ENCODE measurements at places on chromosomes 1 and 21.

DNA sequence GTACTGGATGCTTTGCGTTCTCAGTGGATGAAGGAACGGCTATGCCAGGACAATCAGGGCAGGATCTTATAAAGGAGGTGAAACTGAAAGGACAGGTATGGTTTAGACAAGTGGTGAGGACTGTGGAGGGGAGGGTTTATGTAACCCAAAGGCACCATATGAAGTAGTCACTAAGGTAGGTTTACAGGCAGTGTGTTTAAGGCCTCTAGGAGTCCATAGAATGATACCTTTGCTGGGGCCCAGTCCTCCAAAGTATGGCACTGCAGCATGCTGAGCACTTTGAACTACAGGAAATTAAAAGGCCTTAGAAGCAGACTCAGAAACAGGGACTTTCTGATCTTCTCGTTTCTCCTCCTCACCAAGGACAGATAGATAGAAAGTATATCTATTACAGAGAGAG, 304.7 kb upstream of the USP25 start:
- DNase-seq, result no peak

DNA sequence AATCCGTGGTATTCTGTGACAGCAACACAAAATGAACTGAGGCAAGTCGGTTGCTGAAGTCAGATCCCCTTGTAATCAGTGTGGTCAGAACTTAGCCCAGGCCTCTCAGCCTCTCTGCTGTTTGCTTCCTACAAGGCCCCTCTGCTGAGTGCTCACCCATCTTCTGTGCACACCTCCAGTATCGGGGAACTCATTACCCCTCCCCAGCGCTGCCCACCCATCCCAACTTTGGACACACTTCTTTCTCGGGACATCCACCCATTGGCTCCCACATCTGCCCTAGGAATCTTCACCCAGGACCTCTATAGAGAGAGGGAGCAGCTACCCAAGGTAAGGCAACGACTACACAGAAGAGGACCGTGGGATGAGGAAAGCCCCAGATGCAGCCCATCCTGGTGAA, 217.5 kb downstream of the MATN1 start:
- DNase-seq, result no peak

GRCh38 chr1:22039594-22040285, 12.8 kb upstream of the CDC42 start:
- DNase-seq, result no peak

DNA sequence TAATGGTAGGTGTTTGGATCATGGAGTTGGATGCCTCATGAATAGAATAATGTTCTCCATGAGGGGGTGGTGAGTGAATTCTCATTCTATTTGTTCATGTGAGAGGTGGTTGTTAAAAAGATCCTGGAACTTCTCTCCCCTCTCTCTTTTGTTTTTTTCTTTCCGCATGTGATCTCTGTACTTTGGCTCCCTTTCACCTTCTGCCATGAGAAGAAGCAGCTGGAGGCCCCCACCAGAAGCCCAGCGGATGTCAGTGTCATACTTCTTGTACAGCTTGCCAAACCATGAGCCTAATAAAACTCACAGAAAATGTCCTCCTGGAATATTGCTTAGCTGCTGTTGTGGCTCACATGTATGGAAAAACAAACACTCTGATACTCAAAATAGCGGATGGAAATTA, 1212.3 kb upstream of the NCAM2 start:
- no peak for DNase-seq

DNA sequence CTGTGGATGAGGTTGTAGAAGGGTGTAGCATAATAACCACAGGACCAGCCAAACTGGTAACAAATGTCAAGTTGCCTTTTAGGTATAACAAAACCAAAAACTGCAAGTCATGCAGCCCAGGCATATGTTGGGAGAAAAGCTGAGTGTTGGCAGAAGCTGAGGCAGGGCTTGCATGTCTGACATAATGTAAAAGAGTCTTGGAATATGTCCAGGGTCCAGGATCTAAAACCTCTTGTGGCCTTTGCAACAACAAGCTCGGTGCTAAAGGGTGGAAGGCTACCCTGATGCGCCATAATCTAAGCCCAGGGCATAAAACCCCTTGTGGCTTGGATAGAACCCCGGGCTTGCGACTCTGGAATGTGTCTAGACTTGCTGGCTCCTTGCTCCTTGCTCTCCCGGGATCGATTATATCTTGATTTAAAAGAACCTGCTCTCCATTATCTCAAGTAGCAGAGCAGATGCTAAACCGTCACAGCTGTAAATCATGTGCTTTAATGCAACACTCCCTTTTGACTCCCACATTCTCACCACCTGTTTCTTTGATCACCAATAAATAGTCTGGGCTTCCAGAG, 26.5 kb upstream of the SLC35A3 start:
- DNase-seq, result no peak

GRCh38 chr1:169812131-169812530, 17.4 kb upstream of the METTL18 start:
- no peak for DNase-seq

- DNase-seq, result no peak
Observed at GRCh38 chr1:56831871-56832693, 12.9 kb upstream of the FYB2 start.

GRCh38 chr1:214566158-214567104, 15.0 kb upstream of the PTPN14 start:
- DNase-seq, result no peak

DNA sequence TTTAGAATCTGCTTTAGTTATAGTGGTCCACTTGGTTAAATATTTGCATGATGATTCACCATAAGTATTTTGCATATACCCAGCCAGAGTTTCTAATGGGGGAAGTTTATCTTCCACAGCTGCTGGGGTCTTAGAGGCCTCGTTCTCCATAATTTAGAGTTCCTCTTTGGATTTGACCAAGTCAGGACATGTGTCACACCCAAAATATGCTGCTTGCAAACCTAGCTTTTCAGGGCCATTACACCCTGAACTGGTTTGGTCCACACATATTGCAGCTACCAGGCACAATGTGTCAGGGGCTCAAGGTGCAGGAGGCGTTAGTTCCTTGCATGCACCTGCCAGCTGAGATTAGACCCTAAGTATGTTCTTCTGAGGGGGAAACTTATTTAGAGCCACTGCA, 17.1 kb upstream of the FMO4 start:
- no peak for DNase-seq

GRCh38 chr1:205324781-205325180, 3.2 kb upstream of the NUAK2 start:
- DNase-seq, result no peak

- DNase-seq, result no peak
Observed at GRCh38 chr1:187566354-187566753, 737.6 kb downstream of the PLA2G4A start.

- no peak for DNase-seq
Observed at GRCh38 chr1:8496473-8496872, 178.6 kb downstream of the SLC45A1 start.

DNA sequence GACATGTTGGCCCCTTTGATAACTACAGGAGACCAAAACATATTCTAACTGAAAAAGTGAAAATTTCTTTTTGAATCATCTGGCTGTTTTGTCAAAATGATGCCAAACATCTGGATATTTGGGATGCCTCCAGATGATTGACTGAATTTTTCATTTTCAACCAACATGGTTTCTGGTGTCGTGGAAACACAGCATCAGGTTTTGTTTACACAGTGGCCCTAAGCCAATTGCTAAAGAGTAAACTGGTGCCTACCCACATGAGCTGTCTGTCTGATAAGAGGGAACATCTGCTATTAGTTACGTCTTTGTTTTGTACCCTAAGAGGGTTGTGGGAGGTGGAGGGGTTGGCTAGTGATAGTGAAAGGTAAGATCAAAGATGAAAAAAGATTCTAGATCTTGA, 204.8 kb downstream of the KCNK2 start:
- DNase-seq, result no peak

DNA sequence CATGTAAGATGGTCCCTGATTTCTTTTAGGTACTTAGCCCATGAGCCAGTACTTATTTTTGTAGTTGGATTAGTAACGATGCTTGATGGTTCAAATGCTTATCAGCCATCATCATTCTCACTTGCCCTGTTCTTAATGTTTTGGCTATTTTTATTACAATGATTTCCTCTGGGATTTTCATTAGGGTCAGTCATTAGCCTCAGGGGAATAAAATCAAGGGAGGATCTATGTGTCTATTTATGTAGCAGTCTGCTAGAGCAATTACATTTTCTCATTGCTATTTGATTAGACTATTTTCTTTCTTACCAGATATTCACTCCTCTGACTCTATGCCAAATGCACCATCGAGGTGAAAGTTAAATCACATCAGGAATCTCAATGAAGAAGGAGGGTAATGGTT, 10.9 kb upstream of the CCT8 start:
- DNase-seq, result no peak

DNA sequence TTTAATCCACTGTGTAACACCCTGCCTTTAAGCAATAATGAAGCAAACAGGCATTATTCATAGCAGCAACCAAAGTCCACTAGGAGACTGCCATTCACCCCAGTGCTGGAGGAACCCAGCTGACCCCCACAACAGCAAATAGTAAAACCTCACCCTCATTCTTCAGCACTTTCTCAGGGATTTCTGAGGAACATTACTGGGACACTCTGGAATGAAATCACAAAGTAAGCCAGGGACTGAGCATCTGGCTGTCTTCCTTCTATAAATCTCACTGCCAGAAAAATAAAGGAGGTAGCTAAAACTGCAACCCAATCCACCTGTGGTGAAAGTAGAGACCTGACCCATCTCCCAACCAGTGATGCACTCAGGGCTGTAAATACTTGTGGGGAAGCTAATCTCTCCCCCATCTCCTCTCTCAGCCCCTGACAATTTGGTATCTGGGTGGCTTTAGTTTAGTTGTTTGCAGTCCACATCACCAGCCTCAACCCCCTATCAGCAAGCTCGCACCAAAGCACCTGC, 47.1 kb downstream of the COL6A1 start:
- no peak for DNase-seq

DNA sequence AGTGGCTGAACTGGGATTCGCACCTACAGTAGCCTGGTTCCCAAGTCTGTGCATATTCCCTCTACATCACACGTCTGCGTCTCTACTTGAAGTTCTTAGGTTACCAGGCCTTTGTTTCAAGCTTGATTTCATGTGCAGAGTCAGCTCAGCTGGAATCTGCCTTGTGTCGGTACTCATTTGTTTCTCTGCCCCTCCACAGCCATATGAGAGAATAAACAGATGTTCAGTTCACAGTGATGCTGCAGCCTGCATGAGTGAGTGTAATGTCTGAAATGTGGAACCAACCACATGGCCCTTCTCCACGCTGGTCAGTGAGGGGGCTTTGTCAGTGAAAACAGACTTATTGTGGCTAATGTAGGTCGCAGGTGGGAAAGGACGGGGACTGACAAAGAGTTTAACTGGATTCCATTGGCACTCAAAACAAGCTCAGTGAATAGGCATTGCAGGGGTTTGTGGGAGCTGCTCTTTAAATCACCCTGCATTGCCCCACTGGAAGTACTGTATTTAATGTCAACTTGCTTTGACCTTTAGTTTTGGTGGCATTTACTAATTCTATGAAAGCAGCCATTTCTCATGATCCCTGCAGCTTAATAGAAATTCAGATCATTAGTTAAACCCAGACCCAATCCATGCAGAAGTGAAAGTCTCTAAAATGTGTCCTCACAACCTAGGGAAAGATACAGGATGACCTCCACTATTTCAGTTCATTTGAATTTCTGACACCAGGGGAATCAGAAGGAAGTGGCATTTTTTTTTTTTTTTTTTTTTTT, 136.4 kb upstream of the FAM78B start:
- DNase-seq, result no peak

DNA sequence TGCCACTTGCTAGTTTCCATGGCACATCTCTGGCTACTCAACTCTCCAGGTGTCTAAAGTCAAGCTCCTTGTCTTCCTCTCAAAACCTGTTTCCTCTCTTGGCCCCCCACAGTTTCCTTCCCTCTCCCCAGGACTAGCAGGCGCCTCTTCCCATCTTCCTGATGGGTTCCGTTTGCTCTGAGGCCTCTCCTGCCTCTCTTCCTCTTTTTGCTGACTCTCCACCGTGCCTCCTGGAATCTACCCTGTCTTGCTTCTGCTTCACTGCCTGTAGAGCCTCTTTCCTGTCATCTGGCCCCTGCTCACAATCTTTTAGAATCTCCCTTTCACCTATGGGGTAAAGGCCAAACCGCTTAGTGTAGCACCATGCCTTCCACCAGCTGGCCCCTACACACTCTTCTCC, 21.8 kb upstream of the LHX4 start:
- no peak for DNase-seq

GRCh38 chr1:14136152-14136763, 436.3 kb downstream of the PRDM2 start:
- DNase-seq, result peak; percentile 90

DNA sequence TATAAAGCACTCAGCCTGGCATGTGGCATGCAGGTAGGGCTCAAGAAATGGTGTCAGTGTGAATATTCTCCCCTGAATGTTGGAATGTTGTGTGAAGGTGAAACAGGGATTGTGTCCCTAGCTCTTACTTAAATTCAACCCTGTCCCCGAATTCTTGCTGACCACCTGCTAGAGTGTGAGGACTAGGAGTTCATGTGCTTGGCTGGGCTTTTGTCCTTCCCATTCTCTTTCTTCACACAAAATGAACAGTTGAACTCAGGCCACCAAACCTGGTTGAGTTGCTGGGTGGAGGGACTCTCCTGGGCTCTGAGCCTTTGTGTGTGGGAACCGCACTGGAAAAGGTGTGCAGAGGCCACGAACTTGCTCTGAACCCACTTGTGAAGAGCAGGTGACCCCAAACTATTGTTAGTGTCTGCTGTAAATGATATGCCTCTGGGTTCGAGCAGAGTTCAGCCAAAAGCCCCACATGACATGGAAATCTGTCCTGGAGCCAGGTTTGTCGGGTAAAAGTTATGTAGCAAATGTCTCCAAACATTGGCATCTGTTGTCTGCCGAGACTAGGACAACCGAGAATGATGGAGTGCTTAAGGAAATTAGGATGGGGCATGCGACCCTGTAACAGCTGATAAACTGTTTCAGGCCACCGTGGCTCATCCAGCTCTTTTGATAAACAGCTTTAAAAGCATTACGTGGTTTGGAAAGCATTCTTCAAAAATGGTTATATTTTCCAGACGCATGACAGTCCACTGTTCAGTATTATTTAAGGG, 144.2 kb downstream of the DHRS3 start:
- DNase-seq, result no peak

Measured in iPS DF 19.7 (cell line).